ENCODE measurements at places on chromosomes 13 and 19.

DNA sequence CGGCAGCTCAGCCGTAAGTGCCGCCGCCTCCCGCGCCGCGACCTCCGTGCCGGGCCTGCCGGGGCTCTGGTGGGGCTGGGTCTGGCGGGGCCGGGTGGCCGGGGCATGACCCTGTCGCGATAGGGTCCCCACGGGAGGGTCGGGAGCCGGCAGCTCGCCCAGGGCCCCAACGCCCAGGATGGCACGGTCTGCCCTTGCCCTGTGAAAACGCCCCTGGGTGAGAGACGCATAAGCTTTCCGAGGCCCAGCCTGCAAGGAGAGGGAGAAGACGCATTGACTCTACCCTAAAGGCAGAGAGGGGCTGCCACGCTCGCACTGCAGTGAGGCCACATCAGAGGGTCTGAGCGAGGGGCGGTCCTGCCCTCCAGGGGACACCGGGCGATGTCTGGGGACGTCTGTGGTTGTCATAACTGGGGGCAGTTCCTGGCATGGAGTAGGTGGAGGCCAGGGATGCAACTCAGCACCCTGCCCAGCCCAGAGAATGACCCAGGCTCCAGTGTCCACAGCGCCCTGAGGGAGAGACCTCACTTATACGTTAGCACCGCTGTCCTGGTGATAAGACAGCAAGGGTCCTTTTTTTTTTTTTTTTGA is 539 bp downstream of the ZNF554 start:
- DNase-seq: no peak

GRCh38 chr13:40178130-40178529 is 488.3 kb downstream of the FOXO1 start:
- DNase-seq: no peak

DNA sequence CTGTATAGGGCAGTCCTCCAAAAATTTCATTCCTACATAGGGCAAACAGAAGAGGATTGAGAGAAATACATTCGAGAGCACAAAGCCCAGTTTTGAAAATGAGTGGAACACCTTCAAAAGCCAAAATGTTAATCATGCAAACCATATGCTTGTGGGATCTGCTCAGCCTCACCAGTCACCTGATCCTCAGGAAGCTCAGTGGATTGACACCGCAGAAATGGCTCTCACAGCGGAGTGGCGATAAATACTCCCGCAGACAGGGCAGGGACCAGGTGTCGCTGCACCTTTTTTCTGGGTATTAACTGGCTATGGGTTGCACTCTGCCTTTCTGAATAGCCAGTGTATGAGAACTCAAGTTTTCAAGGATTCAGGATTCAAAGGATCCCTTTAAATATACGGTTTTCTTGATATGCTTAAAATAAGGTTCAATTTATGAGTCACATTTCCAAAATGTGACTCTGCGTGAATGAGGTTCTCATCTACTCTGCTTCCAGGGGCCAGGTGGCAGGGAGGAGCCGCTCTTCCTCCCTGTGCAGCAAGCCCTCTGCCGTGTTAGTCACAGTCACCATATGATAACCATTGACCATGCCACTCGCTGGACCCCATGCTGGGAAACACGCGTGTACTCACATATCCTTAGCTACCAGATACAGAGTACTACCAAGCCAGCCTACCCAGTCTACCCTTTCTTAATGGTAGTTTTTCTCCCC is 18.3 kb upstream of the DHRS12 start:
- DNase-seq: no peak

DNA sequence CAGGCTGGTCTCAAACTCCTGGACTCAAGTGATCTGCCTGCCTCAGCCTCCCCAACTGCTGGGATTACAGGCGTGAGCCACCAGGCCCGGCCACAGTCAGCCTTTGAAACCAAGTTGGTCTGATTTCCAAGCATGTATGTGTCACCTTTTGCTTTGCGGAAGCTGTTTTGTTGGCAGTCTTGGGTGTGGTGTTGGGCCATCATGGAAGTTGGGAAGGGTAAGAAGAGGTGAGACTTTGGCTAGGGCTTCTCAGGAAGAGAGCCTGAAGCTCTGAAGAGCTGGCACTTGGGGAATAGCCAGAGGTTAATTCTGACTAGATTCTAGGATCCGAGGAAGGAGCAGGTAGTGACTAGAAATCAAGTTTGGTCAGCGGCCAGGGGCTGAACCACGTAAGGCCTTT is 2.8 kb downstream of the RSPH6A start:
- DNase-seq: no peak

- DNase-seq: no peak
Measured at GRCh38 chr19:13095934-13096927, 6.4 kb downstream of the LYL1 start.

GRCh38 chr19:14135985-14136508 is 342 bp downstream of the ASF1B start:
- DNase-seq: no peak

GRCh38 chr19:43699506-43700394 is 16.1 kb upstream of the IRGC start:
- no peak for DNase-seq

DNA sequence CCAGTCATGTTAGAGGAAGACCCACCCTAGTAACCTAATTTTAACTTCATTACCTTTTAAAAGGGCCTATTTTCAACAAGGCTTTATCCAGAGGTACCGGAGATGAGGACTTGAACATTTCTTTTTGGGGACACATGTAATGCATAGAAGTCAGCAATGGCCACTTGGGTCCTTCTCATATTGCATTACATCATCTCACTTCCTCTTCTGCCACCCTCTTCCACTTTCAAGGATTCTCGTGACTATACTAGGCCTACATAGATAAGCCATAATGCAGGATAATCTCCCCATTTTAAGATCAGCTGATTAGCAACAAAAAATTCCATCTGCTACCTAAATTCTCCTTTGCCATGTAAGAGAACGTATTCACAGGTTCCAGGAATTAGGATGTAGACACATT is 557.2 kb downstream of the KCTD12 start:
- DNase-seq: no peak

GRCh38 chr19:4714016-4714415 is 9.6 kb downstream of the DPP9 start:
- DNase-seq: no peak

- no peak for DNase-seq
Measured at GRCh38 chr13:100541897-100542825, 46.4 kb downstream of the GGACT start.

DNA sequence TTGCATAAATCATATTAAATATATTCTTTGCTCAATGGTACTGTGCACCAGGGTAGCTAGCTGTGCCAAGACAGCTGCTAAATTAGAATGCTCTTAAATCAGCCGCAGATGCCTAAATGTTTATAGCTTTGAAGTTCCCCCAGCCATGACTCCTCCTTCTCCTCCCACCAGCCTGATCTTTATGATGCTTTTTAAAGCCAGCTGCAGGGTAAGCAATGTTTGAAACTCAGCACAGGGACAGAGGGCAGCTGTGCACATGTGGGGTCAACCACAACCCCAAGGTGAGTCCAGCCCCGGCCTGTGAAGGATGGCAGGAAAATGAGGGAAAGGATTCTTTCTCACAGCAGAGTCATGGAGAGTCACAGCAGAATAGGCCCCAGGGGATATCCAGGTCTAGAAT is 635.7 kb downstream of the UQCRFS1 start:
- DNase-seq: no peak

- no peak for DNase-seq
Measured at GRCh38 chr19:14496834-14497227, 904 bp upstream of the GIPC1 start.

DNA sequence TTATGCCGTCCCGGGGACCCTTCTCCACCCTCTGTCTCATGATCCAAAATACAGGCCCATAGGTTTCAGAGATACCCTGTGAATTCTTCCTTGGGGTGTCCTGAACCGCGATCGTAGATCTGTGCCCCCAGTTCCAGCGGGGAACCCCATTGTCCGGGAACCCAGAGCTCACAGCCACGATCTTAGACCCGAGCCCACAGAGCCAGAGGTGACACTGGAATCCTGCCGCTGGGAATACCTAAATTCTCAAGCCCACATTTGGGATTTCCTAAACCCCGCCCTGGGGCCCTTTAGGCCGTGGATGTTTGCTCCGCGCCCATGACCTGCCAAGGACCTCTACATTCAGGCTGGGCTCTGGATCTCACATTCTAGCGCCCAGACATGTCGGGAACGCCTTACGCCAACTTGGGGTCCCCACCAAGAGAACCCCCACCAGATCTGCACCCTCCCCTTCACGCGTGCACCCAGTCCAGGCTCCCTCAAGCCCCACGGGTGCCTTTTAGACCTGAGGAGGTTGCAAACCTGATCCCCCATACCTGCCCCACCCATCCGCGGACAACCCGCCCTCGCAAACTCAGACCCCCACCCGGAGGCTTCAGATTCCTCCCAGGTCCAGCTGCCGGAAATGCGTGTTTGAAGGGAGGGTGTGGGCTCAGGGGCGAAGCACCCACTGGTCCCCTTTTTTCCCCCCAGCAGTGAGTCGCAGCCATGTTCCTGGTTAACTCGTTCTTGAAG is 605 bp downstream of the CAPNS1 start:
- no peak for DNase-seq

DNA sequence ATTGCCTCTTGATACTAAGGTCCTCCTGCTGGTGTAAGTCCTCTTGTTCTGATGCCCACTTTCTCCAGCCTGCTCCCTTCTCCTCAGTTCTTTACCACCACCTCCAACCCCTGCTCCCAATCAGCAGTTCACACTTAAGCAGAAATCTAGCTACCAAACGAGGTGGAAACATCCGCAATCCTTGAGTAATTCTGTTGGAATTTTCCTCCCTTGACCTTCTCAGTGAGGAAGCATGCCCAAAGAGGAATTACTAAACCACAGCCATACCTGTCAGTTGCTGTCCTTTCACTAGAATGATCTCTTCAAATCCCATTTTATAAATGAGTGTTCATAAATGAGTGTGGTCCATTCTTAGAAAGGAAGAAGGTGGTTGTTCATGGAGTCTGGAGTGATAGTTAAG is 289.9 kb downstream of the DACH1 start:
- DNase-seq: no peak

DNA sequence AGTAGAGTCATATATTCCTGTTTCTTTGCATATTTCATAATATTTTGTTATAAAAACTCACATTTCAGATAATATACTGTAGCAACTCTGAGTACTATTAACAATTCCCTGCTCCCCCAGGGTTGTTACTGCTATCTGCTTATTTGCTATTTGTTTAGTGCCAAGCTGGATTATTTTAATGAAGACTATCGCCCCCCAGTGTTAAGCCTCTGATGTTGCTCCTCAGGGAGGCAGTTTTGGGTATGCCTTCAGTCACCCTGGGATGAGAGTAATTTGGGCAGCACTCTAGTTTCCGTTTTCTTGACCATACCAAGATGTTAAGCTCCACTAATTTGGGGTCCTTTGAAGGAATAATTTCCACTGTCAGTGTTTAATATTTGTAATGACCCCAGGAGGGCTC is 46.0 kb downstream of the MICU2 start:
- no peak for DNase-seq

GRCh38 chr13:48833412-48833811 is 142.3 kb upstream of the FNDC3A start:
- DNase-seq: no peak

GRCh38 chr13:32733690-32734089 is 147.4 kb downstream of the PDS5B start:
- DNase-seq: no peak

DNA sequence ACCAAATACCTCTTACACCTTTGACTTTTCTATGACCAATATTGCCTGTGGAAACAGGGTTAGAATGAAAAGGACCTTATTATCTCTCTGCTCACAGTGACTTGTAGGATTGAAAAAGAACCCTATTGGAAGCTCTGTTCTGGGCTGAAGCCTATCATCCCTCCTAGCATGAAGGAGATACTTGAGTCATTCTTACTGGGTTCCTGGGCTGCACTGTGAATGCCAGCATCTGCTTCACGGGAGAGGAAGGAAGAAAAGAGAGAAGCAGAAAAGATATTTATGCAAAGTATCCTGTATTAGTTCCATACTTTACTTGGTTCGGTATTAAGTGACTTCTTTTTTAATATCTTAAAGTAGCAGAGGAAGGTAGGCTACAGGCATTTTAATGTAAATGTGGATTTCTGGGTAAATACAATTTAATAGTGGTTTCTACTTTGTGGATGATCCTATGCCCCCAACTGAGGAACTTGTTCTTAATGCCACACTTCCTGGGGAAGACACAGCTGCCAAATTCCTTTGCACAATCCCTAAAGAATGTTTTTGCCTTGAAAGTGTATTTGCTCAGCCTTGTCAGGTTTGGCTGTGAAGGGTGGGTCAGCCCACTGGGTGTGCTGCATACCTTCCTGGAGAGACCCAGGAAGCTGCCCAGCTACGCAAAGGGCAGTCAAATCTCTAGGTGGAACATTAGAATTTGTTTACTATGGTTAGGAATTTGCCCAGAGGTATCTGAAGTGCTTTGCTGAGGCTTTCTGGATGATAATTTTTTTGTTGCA is 13.7 kb upstream of the SCEL start:
- no peak for DNase-seq

DNA sequence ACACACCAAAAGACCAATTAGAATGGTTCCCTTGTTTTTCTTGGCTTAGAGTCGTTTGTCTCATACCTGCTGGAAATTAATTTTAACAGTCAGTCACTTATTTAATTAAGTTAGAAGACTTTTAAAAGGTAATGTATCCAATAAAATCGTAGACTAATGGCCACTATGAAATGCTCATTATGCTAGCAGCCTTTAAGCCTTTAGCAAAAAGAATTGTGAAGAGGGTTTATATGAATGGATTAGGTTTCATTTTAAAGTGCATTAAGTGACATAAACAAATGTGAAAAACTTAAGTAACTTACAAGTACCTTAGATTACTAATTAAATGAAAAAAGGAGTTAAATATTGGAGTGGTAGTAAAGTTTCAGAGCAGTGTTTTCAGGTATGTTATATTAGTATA is 139.6 kb downstream of the RXFP2 start:
- no peak for DNase-seq

DNA sequence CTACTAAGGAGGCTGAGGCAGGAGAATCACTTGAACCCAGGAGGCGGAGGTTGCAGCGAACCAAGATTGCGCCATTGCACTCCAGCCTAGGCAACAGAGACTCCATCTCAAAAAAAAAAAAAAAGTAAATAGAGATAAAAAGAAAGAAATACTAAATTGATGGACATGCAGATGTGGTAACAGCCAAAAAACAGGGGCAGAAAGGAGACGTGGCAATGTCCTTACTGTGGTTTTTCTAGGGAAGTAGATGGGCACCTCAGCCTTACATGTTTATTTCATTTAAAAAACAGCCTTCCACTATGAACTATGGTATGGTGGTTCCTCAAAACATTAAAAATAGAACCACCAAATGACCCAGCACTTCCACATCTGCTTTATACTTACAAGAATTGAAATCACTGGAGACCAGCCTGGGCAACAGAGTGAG is 6.5 kb upstream of the EIF3G start:
- DNase-seq: no peak

Measured in anterior cingulate cortex (tissue), 58 donors.